ENCODE measurements at places on chromosomes 2 and 18. TPM values are rescaled to one million over a fixed set of nuclear protein-coding genes. Genes with fewer than 3 reads are reported as not detected.

DNA sequence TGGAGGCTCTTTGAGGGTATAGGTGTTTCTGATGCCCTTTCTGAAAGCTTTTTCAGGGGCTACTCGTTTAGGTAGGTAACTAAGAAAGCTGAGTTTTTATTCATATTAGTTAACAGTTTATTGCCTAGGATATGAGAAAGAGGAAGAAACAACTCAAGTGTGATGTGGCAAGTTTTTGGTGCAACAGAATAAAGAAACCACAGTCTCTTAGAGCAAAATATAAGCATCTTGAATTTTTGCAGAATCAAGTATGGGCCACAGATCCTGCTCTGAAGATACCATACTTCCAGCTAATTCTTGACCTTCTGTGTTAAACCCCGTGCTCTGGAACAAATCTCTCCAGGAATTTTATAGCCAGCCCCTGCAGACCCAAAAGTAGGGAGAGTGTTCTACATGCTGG, 147.7 kb upstream of the SLC1A4 start:
- DNase-seq: no peak

DNA sequence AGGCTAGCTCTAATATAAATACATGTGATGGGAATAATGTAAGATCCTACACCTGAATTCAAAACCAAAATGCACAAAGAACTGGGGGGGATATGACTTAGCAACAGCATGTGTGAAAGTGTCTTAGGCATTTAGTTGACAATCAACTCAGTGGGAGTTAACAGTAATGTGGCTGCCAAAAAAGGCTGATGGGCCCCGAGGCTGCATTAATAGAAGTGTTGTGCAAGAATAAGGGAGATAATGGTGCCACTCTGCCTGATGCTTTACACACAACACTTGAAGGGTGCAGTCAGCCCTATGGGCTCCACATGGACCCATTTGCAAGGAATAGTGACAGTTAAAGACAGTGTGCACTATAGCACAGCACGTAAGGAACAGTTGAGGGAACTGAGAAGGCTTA, 649.4 kb upstream of the ZEB2 start:
- DNase-seq: no peak

- DNase-seq: no peak
These were observed 9.4 kb upstream of the EPG5 start for GRCh38 chr18:45976566-45976965.

DNA sequence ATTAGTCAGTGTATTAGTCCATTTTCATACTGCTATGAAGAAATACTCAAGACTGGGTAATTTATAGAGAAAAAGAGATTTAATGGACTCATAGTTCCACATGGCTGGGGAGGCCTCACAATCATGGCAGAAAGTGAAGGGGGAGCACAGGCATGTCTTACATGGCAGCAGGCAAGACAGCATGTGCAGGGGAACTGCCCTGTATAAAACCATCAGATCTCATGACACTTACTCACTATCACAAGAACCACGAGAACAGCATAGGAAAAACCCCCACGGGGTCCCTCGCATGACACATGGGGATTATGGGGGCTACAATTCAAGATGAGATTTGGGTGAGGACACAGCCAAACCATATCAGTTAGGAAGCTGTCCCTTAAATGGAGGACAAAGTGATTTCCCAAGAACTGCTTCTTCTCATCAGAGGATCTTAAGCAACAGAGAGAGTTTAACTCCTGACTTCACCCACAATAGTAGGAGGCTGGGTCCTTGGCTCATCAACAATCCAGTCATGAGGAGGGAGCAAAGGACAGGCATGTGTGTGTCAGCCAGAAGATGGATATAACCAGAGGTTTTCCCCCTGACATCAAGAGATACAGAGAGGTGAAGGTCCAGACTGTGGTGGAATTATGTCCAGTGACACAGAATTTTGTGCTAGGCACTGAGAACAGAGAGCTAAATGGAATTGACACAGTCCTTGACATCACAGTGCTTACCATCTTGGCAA, 203.8 kb upstream of the SH3BP4 start:
- DNase-seq: no peak

Gene MRPL19
- total RNA-seq: 83.9 TPM

DNA sequence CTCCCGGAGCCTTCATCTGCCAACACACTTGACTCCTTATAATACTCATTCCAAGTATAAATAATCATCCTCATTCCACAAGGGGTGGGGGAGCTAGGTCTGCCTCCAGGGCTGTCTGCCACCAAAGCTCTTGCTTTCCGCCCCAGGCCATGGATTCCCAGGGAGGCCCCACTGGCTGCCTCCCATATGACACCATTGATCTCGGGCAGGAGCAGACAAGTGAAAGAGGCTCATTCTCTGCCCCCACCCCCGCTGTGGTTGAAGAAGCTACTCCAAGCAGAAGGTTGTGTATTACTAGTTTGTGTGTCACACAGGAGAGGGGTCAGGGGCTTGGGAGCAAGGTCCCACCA, 99.5 kb downstream of the MRO start:
- DNase-seq: no peak

DNA sequence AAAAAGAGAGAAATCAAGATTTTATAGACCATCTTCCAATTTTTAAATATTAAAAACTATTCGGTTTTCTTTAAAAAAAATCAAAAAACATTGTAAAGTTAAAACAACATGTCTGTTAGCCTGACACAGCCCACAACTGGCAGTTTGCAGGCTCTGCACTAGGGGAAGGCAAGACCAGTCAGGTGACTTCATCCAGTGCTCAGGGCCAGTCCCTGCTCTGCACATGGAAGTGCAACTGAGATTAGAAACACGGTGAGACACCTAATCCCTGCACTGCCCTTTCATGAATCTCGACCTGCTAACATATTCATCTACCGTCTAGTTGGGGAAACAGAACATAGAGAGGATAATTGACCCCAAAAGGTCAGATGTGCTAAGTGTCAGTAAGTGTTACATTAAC, 135.2 kb downstream of the BARD1 start:
- DNase-seq: no peak

DNA sequence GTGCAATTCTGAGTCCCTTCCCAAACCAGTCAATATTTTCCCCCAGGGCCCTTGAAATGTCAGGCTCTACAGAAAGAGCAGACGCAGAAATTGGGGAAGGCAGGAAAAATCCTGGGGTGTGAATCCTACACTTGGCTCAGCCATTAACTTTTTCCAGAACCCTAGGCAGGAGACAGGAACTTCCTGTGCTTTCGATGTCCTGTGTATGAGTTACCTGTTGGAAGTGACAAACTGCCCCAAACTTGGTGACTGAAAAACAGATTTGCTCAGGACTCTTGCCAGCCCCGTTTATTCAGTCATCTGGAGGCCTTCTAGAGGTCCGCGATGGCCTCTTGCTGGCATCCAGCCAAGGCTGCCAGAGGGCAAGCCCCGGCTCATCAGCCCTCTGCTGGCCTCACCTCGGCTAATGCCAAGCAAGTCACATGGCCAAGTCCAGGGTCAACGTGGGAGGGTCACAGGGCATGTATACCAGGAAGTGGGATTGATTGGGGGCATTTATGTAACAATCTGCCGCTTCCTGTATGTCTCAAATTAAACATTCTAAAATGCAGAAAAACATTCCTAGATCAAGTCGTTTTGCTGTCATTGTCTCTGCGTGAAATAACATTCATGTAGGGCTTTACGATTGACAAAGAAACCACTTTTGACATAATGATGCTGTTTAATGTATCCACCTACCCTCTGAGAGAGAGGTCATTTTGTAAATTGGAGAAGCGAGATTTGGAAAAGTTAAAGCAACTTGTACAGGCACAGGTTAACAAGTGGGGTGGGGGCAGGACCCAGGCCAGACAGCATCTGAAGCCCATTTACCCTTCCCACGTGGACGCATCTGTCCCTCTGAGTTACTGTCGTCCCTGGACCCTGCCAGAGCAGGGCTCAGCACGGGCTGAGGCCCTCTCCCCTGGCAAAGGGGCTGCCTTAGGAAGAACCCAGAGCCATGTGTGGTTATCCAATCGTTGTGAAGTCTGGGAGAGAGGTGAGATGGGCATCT, 179.4 kb downstream of the INHBB start:
- DNase-seq: peak; percentile 19

Gene HOXD12
- total RNA-seq: not detected

Gene MTCL1
- 2.6 TPM for total RNA-seq

DNA sequence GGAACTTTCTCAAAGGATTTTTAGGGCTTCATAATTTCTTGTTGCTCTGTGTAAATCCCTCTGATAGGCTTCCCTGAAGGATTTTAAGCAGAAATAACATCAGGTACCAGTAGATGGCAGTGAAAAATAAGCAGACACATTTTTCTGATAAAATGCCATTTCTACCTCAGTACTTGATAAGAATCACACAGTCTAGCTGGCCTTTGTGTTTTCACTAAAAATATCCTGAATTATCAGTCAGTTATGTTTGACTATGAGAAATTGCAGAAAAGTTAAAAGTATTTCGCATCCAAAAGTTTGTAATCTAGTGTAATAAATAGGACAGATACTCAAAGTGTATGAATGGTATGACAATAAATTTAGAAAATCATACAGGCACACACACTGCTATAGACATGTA, 68.7 kb downstream of the DNAJC10 start:
- DNase-seq: no peak

Gene TXNDC2
- not detected for total RNA-seq

Gene CYTIP
- 3.2 TPM for total RNA-seq

Gene TLX2
- not detected for total RNA-seq

Gene GAREM1
- 6.8 TPM for total RNA-seq

- DNase-seq: no peak
These were observed 148.5 kb upstream of the DLX2 start for GRCh38 chr2:172251231-172251630.

DNA sequence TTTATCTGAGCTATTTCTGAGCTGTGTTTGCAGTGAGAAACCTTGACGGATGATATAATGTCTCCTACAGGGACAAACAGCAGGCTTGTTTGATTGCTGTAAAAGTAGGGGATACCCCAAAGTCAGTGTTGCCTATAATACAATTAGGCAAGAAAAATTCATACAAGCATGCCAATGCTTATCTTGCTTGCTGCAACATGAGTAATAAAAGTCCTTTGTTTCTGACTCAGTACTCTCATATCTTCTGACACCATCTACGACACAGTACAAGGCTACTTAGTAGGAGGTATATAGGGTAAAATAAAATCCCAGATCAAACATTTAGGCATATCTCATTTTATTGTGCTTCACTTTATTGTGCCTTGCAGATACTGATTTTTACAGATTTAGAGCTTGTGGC, 33.0 kb downstream of the ERBB4 start:
- no peak for DNase-seq

- no peak for DNase-seq
These were observed 792.5 kb upstream of the FANCL start for GRCh38 chr2:59033661-59034060.

Gene GKN2
- not detected for total RNA-seq

Gene REG1B
- not detected for total RNA-seq

DNA sequence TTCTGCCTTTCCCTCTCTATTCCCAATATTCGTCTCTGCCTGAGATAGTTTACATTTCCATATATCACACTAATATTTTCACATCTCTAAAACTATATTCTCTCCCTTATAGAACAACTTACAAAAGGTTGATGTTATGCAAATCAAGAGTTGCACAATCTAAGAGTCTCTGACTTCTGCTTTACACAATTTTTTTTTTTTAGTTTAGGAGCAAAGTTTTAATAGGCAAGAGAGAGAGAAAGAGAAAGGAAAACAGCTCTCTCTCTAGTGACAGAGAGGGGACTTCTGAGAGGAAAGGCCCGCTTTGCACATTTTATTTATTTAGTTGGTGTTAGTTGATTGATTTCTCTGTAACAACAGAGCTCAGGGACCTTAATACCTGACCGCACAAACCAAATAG, 380.2 kb downstream of the TXNL1 start:
- no peak for DNase-seq

DNA sequence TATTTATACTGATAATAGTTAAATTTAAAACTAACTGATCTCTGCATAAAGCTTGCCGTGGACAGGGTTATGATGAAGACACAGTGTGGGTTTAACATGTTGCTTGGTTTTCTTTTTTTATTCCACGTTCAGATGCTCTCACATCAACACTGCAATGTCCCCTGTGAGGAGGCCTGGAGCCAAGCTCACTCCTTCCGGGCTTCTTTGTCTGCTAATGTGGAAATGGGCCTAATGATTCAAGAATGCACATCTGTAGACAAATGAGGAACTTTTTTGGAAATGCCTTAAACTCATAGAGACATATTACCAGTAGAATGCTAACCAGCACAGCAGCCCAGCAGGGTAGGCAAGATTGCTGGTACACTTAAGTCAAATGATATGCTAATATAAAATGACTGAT, 208.0 kb downstream of the GALR1 start:
- DNase-seq: no peak

DNA sequence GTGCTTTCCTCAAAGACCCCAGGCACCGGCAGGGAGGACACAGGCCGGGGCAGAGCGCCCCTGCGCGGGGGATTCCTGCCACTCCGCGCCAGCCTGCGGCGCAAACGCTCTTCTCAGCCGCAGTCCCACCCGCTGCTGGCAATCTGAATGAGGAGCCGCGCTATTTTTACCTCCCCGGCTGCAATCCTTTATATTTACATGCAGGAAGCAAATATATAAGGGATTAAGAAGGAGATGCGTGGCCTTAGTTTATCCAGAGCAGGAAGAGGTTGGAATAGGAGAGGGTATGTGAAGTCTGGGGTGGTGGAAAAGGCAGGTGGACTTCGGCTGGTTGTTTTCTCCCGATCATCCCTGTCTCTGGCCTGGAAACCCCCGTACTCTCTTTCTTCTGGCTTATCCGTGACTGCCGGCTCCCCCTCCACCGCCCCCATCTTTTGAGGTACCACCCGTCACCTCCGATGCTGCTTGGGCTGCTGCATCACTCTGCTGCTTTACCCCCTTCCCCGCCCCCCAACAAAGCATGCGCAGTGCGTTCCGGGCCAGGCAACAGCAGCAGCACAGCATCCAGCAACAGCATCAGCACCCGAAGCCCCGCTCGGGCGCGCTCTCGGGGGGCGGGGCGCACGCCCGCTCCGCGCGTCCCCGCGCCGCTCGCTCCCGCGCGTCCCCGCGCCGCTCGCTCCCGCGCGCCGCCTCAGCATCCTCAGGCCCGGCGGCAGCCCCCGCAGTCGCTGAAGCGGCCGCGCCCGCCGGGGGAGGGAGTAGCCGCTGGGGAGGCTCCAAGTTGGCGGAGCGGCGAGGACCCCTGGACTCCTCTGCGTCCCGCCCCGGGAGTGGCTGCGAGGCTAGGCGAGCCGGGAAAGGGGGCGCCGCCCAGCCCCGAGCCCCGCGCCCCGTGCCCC, at the start of gene ADAM23:
Gene ADAM23 (plus strand): TSS at position 700 of the 902 bp plus-strand sequence. CDS start 335 bp downstream, outside the sequence.
- DNase-seq: no peak

DNA sequence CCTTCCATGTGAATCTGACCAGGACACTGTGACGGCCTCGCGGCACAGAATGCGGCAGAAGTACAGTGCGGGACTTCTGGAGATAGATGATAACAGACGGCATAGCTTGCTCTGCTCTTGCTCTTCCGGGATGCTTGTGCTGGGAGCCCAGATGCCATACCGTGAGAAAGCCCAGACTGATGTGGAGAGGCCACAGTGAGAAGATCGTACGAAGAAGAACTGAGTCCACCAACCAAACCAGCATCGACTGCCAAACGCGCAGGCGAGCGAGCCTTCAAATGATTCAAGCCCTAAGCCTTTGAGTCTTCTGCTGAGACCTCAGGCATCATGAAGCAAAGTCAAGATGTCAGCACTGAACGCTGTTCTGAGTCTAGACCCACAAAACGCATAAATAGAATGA, 33.7 kb downstream of the DTNB start:
- DNase-seq: no peak

- DNase-seq: no peak
These were observed 58.0 kb downstream of the RAB31 start for GRCh38 chr18:9766076-9766481.

Measured in thyroid gland (tissue), 4 donors.